Stimulated activated CD4-positive, alpha-beta T cell treated with anti-CD3 and anti-CD28 coated beads, TNF-alpha, amount 100 ng/mL, for 48 hours (primary cell): ENCODE measurements at places on chromosomes 5 and 9.

- DNase-seq: no peak
Measured at GRCh38 chr5:166772770-166773169, 1518.7 kb upstream of the WWC1 start.

DNA sequence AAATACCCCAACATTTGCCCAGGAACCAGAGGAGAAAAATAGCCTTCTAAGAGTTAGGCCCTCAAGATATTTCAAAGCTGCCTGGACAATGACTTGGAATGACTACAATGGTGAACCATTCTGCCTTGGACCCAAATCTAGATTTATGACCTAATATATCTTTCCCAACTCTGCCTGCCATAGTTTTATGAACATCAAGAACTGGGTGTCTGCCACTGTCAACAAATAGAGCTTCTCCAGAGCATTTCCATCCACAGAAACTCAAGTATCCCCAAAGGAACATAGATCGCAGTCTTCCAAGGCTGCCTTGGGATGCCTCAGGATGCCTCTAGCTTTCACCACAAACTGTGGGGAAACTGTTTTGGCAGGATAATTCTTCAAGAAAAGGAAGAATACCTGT is 48.2 kb upstream of the NFIB start:
- no peak for DNase-seq

DNA sequence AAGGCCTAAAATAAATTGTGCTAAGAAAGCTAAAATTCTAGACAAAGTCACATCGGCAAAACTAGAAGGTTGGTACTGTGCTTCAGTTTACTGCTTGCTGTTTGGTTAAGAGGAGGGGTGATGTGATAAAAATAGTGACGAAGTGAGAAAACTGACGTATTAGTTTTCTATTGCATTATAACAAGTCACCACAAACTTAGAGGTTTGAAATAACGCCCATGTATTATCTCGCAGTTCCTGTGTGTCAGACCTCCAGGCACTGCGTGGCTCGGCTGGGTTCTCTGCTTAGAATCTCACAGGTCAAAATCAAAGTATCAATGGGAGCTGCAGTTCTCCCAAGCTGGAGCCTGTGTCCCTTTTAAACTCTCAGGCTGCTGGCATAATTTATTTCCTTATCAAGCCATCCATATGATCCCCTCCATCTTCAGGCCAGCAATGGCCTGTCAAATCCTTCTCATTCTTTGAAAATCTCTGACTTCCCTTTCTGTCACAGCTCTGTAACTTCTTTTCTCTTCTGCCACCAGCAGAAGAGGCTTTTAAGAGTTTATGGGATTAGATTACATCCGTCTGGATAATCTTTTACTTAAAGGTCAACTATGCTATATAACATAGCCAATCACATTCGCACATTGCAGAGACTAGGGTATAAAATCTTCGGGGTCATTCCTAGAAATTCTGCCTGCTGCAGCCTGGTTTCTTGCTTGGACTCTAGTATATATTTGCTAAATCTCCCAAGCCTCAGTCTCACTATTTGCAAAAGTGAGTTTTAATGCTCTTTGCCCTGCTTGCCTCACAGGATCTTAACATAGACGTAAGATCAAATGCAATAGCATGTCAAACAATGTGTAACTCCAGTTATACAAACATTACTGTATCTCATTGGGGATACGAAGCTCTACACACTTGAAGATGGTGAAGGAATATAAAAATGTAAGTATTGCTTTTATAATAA is 104.0 kb upstream of the CDKN2B start:
- DNase-seq: no peak

DNA sequence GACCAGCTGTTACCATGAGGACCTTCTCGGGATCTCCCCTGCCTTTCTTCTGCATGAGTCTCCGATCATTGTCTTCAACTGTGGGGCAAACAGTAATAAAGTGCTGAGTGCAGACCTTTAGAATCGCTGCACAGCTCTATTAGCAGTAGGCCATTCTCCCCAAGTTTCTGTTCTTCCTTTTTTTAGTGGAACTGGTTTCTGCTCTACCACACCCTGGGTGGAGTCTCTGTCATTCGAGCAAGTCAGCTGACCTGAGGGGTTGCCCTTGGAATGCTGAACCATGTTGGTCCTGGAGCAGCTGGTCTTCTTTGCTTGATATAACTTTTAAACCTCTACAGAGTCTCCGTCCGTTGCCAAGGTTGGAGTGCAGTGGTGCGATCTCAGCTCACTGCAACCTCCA is 33.4 kb upstream of the GNPDA1 start:
- DNase-seq: no peak

DNA sequence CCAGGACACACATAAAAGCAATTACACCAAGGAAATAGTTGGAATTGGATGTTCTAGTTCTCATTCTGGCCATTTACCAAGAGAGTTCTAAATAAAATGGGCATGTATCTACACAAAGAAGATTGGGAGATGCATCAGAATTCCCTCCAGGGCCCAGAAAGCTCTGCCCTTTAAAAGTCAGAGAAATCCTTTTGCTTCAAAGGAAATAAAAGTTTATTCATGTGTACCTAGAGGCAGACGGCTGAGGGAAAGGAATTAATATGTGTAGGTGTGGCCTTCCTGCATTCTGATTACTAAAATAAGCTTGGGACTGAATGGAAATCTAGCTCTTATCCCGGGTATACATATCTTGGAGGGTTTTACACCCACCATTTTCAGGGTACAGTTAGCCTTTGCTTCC is 719.4 kb downstream of the SEMA5A start:
- no peak for DNase-seq

- no peak for DNase-seq
Measured at GRCh38 chr9:33517373-33517772, 6.7 kb upstream of the ANKRD18B start.

DNA sequence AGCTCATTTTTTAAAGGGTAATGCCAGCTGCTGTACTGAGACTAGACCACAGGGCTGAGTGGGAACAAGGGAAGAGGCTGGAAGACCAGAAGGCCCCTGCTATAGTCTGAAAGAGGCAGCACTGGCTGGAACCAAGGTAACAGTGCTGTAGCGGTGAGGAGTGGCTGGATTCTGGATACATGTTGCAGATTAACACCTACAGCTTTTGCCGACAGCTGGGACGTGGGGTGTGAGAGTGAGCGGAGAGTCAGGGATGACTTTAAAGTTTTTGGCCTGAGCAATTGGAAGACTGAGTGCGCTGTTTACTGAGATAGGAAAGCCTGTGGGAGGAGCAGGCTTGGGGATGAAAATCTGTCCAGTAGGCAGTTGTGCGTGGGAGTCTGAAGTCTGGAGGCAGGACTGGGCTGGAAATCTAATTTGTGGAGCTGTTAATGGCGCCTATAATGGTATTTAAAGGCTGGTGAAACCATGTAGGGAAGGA is 26.5 kb downstream of the AQP7 start:
- DNase-seq: no peak

GRCh38 chr5:56006600-56006999 is 11.8 kb upstream of the IL6ST start:
- no peak for DNase-seq

- no peak for DNase-seq
Measured at GRCh38 chr9:91991721-91992341, 41.8 kb upstream of the ROR2 start.

DNA sequence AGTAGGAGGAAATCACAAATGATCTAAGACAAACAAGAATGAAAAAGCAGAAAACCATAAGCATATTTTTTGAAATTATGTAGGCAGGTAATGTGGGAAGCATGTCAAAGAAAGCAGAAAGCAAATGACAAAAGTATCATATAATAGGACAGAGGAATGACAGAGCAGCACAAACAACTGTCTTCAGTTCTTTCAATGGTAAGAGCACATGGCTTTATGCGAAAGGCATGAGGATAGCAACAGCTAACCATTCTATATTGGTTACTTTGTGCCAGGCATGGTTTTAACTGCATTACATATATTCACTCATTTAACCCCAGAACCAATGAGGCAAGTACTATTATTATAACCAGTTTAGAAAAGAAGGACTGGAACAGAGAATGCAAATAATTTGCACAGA is 137.4 kb downstream of the FBXL7 start:
- DNase-seq: no peak

GRCh38 chr5:135317286-135317685 is 81.7 kb downstream of the MACROH2A1 start:
- no peak for DNase-seq

GRCh38 chr5:178333821-178334481 is 101.3 kb upstream of the PHYKPL start:
- no peak for DNase-seq

GRCh38 chr9:122814545-122814944 is 13.8 kb downstream of the PDCL start:
- no peak for DNase-seq

GRCh38 chr5:132451387-132451786 is 39.2 kb downstream of the IRF1 start:
- no peak for DNase-seq

- no peak for DNase-seq
Measured at GRCh38 chr9:78038620-78039300, 7.1 kb upstream of the GNAQ start.

- no peak for DNase-seq
Measured at GRCh38 chr5:142492781-142493281, 168.0 kb upstream of the SPRY4 start.

GRCh38 chr9:137711678-137712105 is 92.9 kb downstream of the EHMT1 start:
- no peak for DNase-seq

- no peak for DNase-seq
Measured at GRCh38 chr9:99606957-99607356, 214.7 kb upstream of the NR4A3 start.

DNA sequence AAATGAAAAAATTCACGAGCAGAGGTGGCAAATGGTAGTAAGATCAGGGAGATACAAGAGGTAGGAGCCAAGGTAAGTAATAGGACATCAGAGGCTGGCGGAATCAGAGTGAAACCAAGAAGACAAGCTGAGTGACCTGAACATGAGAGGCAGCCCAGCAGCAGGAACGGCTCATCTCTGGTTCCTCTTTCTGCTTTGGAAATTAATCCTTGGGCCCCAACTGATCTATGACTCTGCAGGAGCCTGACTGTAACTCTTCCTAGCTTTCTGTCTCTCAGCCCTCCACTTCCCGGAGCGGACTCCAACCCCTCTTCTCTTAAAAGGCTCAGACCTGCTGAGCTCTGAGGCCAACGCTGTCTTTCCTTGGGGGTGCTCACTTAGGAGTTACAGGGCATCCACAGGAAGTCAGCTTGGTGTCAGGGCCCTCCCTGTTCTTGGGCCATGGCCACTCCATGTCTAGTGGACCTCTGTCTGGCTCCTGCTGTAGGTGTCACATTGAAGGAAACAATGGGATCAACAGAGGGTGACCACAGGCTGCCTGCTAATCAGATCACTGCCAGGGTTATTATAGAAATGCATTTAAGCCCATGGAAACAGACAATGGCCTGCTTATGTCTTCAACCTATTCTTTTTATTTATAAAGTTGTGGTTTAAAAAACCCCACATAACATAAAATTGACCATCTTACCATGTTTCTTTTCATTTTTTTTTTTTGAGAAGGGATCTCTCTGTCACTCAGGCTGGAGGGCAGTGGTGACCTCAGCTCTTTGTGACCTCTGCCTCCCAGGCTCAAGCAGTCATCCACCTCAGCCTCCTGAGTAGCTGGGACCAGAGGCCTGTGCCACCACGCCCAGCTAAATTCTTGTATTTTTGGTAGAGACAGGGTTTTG is 22.5 kb upstream of the SHB start:
- no peak for DNase-seq

GRCh38 chr9:115117999-115118878 is at the start of gene TNC:
TNC (minus strand) TSS chr9:115118157; CDS start chr9:115091018, 27,139 bp downstream.
- DNase-seq: no peak

- no peak for DNase-seq
Measured at GRCh38 chr9:73689051-73689870, 537.6 kb downstream of the ANXA1 start.

DNA sequence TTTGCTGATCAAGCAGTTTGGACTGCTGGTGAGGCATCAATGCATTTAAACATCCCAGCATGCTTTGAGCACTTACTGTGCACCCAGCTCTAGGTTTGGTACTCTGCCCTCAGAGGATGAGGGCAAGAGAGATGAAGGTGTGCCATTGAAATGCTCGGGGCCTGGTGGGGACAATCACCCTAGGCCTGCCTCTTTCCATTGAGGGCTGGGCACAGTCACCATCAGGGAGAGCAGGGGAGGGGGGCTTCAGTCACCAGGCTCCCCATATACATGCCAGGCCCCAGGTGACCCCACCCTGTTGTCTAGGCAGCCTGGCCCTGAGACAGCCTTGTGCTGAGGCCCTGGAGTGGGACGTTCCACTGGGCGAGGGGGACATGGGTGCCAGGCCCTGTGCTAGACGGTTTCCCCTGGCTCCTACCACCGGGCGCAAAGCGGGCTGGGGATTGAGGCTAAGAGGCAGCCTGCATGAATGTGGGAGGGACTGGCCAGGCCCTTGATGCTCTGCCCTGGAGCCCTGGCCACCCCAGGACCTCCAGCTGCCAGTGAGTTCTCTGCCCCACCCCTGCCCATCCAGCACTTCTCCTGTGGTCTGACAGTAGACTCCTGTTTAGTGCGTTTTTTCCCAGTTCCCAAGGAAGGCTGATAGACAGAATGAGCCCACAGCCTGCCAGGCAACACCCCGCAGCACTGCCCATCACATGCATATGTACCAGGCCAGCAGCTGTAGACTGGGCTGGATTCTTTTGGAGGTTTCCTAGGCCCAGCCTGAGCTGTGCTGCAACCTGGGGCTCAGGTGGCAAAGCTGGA is 18.9 kb downstream of the TCF7 start:
- no peak for DNase-seq

GRCh38 chr5:81147886-81148571 is 85.1 kb upstream of the CKMT2 start:
- no peak for DNase-seq

DNA sequence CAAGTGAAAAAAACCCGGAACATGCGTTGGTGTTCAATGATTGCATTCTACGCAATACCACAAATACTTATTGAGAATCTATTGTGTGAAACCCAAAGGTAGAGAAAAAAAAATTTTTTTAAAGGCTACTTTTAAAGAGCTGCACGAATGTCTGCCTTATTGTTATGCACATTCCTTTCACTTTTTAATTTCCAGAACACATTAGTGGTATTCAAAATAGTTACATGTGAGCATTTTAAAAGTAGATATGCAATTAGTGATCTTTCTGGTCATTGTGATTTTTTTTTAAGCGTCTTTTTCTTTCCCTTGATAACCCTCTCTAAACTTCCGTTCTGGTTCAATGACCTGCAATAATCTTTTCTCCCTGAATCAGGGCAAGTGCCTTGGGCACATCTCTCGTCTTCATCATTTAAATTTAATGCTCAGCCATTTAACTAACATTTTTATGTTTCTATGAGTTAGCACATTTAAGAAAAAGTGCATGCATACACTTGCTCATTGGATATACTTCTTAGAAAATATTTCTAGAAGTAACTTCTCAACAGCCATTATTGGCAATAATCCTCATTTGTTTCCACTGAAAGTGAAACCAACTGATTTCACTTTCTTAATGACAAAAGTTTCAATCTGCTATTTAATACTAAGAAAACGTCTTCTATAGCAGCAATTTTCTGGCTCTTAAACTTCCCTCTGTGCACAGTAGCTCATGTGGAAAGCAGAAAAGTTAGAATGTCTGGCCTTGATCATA is 80.3 kb downstream of the CDH6 start:
- no peak for DNase-seq

DNA sequence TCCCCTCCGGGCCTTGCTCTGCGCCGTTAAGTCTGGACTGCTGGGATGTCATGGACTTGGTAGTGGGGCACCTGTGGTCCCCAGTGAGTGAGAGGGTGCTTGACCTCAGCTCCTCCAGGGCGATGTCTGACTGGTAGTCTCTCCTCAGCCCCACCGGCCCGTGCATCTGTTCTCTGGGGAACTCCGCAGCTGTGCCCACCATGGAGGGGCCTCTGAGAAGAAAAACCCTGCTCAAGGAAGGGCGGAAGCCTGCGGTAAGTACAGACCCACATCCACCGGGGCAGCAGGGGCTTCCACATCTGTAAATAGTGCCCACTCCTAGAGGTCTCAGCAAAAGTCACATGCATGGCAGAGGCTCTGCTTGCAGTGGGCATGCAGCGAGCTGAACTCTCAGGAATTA is 52.6 kb upstream of the GARNL3 start:
- no peak for DNase-seq
